ENCODE measurements at places on chromosomes 11 and 22.

DNA sequence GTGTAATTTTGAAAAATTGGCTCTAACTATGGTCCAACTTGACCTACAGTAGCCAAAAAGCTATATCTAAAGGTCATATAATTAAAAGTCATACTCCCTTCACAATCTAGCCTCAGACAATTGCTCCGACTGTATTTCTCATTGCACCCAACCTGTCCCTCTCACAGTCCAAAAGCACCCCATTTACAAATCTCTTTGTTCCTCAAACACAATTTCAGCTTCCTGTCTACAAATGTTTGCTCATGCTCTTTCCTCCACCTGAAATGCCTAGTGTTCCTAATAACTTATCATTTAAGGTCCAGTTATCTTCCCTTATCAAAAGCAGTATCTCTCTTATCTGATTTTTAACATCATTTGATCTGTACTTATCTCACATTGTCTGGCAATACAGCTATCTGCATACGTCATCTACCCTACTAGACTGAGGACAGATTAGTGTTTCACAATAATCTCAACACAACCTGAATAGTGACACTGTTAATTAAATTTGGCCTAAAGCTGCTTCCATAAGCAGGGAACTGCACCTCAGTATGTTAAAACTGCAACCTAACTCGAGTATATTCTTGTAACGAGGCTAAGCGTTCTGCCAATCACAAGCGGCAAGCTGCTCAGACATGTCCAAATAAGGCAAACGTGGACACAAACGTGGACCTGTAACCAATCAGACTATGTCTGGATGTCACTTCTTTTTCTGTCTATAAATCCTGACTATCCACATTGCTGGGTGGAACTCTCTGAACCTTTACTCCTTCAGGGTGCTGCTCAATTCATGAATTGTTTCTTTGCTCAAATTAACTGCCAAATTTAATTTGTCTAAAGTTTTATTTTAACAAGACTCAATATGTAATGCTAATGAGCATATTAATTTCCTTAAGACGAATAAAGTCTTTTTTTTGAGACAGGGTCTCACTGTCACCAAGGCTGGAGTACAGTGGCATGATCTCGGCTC, 15.9 kb downstream of the PICALM start:
- no peak for DNase-seq

GRCh38 chr22:36918586-36919284, 5.3 kb downstream of the CSF2RB start:
- DNase-seq = no peak

- no peak for DNase-seq
These were observed 15.3 kb upstream of the SYTL2 start for GRCh38 chr11:85826116-85826855.

DNA sequence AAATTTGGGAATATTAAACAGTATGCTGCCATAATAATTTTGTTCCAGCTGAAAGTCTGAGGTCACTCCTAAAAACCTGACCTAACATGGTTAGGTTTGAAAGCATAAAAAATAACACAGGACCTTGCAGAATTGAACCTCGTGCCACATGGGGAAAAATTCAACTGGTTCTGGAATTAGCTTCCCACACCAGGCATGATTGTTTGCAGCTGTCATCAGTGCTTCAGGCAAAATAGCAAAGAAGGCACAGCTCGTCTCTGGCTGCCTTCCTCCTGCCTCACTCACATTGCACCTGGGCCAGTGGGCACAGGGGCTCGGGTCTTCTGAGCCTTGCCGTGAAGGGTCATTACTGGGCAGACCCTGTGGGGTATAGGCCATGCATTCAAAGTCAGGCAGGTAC, 153.8 kb upstream of the ARHGAP20 start:
- no peak for DNase-seq

DNA sequence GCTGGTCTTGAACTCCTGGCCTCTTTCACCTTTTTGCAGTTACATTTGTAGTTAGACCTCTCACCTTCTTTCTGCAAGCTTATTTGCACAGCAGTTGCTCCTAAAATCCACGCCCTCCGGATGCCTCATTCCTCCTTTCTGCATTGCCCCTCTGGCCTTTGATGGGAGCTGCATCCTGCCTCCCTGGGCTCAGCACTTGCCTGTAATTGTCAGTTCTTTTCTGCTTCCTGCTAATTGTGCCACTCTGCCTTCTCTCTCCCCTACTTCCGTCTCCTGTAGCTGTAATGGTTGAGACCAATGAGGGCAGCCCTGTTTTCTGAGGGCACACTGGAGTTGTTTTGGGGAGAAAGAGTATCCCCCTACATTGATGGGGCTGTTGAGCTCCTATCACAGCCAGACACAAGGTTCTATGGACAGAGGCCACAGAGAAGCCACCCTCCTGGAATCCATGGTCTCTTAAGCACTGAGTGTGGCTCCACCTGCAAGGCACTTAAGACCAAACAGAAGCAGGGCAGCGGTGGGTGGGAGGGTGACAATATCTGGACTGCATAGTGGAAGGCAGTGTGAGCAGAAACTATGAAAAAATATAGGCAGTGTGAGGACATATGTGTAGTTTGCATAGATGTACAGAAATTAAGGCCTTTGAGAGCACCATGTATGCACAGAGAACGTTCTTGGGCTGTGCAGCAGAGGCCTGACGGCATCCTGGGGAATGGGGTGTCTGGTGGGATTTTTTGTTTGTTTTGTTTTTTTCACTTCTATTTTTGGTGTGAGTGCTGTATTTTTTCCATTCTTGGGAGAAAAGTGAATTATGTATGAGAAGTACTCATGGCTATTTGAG, 30.5 kb downstream of the YDJC start:
- DNase-seq = no peak

- no peak for DNase-seq
These were observed 3.2 kb upstream of the PIWIL4 start for GRCh38 chr11:94563848-94564467.

DNA sequence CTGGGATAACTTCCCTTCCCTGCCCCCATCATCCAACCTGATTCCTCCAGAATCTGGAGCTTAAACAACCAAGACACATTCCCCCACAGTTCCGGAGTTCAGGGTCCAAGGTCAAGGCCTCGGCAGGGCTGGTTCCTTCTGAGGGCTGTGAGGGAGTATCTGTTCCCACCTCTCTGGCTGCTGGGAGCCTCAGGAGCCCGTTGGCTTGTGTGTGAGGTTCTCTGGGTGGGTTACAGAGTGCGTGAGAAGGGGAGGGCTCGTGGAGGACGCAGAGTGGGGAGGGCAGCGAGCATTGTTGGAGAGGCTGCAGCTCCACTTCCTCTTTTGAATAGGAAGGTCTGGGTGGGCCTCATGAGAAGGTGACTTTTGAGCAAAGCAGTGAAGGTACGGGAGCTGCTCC, 8.5 kb downstream of the SERHL2 start:
- no peak for DNase-seq

DNA sequence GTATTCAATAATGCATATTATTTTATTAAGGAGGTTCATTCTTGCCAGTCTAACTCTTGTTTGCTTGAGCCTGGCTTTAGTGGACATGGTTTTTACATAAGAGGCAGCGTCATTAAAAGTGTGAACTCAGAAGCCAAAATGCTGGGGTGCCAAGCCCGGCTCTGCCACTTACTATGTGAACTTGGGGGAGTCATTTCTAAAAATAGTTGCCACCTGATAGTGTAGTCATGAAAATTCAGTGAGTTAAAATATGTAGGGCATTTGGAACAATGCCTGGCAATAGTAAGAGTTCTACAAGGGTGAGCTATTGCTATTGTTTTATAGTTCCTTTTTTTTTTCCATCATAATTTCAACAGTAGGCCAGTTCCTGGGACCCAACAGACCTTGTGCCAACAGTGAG, 49.9 kb downstream of the TENM4 start:
- DNase-seq = no peak

DNA sequence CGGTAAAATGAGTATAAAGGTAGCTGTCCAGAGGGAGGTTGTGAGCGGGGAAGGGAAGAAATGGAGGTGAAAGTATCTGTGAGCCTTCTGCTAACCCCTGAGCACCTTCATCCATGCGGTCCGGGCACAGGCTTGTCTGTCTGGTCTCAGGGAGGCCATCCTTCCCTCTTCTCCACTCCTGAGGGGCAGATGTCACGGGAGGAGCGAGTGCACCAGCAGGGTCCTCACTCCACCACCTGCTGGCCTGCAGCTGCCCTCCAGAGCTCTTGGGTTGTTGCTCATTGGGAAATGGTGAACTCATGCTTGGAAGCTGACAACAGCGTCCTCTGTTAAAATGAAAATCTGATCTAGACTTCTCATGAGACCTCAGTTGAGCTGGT, 33.8 kb upstream of the WNT11 start:
- no peak for DNase-seq

- DNase-seq = no peak
These were observed 129.0 kb upstream of the PARVA start for GRCh38 chr11:12248330-12248729.

DNA sequence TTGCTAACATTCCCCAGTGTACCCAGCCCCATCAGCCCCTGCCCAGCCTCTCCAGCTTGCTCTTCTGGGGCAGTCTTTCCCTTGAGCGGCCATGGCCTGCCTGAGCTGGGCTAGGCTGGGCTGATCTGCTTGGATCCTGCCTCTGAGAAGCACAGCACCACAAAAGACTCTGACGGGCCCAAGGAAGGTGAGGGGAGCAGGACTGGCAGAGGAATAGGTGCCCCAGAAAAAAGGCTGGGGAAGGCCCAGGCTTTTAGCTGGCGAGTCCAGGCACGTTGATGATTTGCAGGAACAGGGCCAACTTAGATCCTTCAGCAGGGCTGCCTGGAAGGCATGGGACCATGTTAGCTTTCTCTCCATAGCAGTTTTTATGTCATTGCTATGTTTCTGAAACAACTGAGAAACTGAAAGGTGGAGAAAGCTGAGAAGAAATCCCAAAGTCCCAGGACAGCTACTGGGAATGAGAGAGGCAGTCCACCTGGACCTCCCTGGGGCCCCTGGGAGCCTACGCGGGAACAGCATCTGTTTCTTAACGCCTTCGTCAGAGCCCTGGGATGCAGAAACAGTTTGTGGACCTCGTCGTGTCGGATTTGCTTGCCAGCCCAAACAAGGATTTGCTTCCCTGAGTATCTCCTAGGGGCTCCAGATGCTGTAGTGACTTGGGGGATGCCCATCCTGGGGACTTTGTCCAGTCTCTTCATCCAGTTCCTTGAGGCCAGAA, 24.4 kb upstream of the FXYD6 start:
- no peak for DNase-seq

GRCh38 chr22:43909708-43910107, 13.9 kb upstream of the PNPLA3 start:
- no peak for DNase-seq

GRCh38 chr11:65170058-65170534, at the start of gene SPDYC:
Gene SPDYC (plus strand): TSS chr11:65170233. CDS start chr11:65171358, 1,125 bp downstream.
- no peak for DNase-seq

- no peak for DNase-seq
These were observed 19.7 kb downstream of the RAB30 start for GRCh38 chr11:83051760-83052671.

DNA sequence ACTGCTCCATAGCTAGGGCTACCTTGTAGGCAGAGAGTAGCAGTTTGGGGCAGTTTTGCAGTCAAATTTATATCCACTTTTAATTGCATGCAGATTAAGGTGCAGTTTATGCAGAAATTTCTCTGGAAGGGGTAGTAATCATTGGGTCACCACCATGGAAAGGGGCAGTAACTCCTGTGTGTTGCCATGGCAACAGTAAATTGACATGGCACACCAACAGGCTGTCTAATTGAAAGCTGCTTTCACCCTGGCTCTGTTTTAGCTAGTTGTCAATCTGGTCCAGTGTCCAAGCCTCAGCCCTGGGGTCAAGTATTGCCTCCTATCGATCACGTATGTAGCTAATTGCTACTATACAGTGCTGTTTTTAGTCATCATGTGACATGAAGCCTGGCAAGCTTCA, 786.1 kb upstream of the CNTN5 start:
- no peak for DNase-seq

DNA sequence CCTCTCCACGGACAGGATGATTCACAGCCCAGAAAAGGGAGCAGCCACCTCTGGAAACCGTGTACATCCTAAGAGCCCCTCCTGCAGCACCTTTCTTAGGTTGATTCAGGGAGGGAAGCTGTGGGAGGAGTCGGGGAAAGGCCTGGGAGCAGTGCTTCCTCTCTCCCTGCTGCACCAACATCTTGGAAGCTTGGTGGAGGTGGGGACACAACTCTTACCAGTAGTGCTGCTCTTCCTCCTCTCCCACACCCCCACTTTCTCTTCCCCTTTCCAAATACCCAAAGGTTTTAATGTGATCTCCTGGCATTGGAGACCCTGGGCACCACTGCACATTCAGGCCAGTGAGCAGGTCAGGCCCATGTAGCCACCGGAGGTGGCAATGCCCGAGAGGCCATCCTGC, 46.4 kb upstream of the HORMAD2 start:
- no peak for DNase-seq

DNA sequence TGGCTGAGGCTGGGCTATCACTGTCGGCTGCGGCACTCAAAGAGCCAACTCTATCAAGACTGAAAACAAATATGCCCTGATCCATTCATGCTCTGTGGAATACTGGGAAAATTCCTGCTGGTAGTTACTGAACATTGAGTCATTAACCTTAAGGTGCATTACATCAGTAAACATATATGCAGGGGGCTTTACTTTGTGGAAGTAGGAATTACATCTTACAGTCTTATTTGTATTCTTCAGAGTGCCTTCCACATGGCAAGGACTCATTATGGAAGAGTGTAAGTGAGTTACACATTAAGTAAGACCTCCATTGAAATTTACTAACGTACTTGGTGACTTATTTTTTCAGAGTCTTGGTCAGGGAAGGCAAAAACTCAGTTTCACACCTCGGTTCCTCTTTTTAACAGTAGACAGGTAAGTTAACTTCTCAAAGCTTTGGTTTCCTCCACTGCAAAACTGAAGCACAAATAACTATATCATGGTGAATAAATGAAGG, 4.5 kb downstream of the OR5B21 start:
- no peak for DNase-seq

DNA sequence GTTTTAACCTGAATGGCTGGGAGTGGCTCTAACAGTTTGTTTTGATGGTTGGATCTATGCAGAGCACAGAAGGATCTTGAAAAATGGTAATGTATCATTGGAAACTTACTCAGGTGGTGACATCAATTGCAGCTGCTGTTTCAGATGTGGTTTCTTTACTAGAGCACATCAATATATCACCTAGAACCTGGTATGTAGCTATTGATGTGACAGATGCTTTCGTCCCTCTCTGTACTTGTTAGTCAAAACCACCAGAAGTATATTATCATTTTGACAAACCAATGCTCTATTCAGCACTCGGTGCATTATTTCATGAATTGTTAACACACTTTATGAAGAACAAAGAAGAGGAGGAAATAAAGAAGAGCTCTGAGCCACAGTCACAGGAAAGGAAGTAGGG, 26.6 kb upstream of the SCN3B start:
- DNase-seq = no peak

DNA sequence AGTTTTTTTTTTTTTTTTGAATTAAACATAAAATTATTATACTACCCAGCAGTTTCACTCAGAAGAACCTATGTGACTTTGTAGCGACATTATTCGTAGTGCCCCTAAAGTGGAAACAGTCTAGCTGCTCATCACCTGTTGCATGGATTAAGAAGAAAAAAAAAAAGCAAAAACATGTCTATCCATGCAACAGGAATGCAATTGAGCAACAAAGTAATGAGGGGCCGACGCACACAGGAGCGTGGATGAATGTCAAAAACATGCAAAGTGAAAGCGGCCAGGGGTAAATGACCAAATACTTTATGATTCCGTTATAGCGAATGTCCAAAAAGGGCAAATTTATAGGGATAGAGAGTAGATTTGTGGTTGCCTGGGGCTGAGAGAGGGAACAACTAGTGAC, 16.3 kb downstream of the MYO18B start:
- DNase-seq = no peak
